H7 (cell line): ENCODE measurements at places on chromosomes 5 and 9.
A peak's percentile ranks its signal among the peaks of the same experiment; 100 is the strongest.

DNA sequence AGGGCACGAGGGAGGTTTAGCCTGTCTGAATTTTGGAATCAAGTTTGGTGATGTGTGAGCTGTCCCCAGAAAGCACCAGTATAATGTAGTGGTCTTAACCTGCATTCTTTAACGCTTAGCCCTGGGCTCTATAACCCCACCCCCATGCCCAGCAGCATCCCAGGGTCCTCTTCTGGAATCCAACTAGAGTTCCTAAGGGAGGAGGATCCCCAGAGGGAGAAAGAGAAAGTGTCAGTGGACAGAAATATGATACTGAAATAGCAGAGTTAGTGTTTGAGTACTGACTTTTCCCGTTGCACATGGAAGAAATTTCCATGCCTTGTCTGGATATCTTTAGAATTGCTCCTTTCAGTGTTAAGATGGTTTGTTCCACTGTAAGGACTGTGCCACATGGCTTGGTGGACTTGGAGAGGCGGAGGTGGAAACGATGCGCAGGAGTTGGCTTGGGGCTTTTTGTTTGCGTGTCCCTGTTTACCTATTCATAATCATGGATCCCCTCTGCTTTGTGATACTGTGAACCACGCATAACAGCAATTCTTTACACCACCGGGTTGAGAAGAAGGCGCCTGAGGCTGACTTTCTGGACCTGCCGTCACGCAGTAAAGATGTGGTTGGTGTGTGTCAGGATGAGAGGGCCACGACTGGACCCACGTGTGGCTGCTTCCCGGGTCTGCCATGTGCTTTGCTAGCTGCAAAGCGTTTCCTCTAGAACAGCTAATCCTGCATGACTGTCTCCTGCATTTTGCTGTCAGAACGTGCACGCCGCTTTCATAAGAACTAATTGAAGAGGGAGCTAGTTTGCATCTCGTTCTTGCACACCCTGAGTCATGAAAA lies 142.3 kb downstream of the SMARCA2 start:
- no peak for DNase-seq

- no peak for DNase-seq
Observed at GRCh38 chr9:124887832-124888231, 25.9 kb downstream of the ARPC5L start.

DNA sequence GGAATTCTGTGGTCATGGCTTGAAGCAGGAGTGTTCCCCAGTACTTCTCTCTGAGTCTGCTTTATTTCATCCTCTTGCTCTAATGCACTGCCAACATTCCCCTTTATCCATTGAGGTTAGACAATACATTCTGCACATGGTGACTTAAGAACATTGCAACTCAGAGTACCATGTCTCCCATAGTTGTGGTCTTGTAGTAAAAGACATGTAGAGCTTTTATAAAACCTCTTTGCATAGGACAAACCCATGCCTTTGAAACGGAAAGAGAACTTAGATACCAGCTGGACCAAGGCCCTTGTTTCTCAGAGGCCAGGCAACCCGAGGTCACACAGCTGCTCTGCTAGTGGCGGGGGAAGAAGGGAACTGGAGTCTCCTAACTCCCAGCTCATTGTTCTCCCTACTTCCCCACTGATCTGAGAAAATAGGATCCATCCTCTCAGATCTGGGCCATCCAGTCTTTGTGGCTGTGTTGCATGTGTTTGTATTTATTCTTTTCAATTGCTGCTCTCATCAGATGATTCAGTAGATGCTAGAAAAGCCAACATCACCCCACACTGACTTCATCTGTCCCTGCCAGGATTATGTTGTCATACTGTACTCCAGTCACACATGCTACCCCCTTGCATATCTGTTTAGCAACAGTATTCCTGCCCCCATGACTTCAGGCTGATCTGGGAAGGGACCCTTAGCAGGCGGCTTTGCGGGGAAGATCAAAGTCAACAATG lies 236.9 kb downstream of the SAXO1 start:
- DNase-seq: no peak

GRCh38 chr5:96288166-96288844 lies 144.7 kb downstream of the PCSK1 start:
- DNase-seq: no peak

- DNase-seq: peak; percentile 46
Observed at GRCh38 chr5:81506900-81507588, 113.1 kb upstream of the ACOT12 start.

GRCh38 chr5:133406208-133406976 lies 205.9 kb downstream of the FSTL4 start:
- no peak for DNase-seq

DNA sequence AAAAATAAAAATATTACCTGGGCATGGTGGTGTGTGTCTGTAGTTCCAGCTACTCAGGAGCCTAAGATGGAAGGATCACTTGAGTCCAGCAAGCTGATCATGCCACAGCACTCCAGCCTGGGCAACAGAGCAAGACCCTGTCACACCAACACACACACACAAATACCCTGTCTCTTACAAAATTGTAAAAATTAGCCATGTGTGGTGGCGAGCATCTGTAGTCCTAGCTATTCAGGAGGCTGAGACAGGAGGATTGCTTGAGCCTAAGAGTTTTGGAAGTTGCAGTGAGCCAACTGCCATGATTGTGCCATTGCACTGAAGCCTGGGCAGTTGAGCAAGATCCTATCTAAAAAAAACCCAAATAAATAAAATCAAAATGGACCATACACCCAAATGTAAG lies 32.1 kb upstream of the DENND4C start:
- no peak for DNase-seq

GRCh38 chr5:145473042-145473642 lies 362.0 kb downstream of the PRELID2 start:
- no peak for DNase-seq

DNA sequence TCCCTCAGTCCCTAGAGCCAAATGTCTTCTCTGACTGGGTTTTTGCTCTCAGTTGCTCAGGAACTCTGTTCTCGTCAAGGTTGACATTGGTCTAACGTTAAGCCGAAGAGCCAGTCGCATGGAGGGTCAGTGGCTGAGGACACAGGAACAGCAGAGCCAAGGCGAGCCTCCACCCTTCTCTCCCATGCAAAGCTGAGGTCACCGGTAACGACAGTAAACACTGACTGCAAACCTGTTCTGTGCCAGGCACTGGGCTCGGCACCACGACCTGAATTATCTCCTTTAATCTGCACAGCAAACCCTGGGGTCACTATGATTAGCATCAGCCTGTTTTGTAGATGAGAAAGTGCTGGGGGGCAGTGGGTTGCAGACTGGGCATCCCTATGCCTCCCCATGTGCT lies 171.0 kb downstream of the COL23A1 start:
- DNase-seq: peak; percentile 32

GRCh38 chr5:62649476-62650113 lies 71.0 kb downstream of the LRRC70 start:
- no peak for DNase-seq

DNA sequence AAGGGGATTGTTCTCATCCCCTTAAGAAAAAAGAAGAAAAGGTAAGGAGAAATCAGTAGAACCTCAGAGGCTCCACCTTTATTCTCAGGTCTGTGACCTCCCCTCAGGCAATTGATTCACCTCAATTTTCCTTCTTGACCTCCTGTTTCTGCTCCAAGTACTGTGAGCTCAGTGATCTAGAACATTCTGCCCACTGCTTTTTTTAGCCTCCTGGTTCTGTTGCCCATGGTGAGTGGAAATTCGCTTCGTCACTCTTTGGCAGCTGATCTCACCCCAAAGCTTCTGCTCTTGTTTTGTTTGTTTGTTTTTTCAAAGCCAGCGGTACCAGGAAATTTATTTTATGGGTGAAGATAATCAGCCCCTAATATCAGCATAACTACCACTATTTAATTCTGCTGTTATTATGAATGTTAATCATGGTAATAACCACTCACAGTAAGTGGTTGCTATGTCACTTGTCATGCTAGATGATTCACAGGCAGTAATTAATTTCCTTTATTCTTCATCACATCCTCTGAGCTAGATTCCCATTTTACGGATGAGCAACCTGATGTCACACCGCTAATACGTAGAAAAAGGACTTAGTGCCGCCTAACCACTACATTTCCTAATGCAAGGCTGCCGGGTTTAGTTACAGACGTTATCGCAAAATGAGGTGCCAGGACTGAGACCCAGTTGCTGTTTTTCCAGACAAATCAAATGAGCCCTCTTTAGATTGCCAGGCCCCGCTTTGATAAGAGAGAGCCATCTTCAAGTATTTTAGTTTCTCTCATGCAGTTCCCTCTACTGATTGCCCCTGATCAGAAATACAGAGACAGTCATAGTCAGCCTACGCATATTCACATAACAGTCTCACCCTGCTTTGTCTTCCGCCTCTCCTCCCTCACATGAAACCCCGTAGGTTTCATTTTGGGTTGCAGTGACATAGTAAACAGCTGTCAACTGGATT lies 78.2 kb downstream of the CYFIP2 start:
- DNase-seq: no peak

DNA sequence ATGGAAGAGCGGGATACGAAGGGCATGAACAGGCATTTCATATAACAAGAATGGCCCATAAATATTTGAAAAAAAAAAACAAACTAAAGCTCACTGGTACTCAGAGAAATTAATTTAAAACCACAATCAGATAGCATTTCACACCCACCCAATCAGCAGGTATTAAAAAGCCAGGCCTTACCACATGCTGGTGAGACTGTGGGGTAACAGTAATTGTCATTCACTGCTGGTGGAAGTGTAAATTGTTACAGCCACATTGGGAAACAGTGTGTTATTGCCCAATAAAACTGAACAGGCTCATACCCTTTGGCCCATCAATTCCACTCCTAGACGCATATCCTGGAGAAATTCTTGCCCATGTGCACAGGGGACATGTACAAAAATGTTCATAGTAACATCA lies 66.0 kb downstream of the PLAC8L1 start:
- no peak for DNase-seq

DNA sequence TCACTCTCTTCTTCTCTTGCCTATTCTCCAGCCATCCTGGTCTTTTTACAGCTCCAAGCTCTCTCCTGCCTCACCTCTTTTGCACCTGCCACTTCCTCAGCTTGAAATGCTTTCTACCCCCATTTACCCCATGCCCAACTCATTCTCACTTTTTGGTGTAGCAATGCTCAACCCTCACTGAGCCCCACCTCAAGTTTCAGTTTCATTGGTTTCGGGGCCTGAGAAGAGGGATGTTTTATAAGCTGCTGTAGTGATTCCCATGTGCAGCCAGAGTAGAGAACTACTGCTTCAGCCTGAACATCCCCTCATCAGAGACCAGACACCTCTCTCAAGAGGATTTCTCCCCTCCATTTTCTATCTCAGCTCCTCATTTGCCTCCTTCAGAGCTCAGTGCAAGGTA lies 45.2 kb upstream of the FYB1 start:
- no peak for DNase-seq

- no peak for DNase-seq
Observed at GRCh38 chr5:139368613-139369012, 14.5 kb downstream of the SLC23A1 start.

GRCh38 chr5:83496626-83497025 lies 25.1 kb downstream of the VCAN start:
- no peak for DNase-seq

- peak; percentile 76 for DNase-seq
Observed at GRCh38 chr5:134510970-134511795, 14.3 kb upstream of the JADE2 start.

DNA sequence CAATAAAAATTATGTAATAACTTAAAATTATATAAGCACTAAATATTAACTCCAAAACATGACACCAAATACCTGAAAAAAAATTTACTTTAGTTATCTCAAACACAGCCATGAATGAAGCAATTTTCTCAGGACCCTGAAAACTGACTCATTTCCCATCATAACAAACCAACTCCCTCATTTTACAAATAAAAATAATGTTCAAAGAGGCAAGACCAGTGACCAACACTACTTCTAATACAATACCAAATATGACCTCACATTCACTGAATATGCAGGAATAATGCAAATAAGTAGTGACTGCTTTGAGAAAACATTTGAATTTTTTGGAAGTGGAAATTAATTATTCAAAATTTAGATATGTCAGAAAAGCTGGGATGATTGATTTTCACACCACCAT lies 21.6 kb downstream of the FBLL1 start:
- no peak for DNase-seq

GRCh38 chr9:13567833-13568232 lies 288.3 kb upstream of the MPDZ start:
- DNase-seq: no peak

- no peak for DNase-seq
Observed at GRCh38 chr5:162514116-162514515, 446.5 kb downstream of the GABRG2 start.

GRCh38 chr5:1484730-1485578 lies 38.8 kb downstream of the LPCAT1 start:
- DNase-seq: no peak

- peak; percentile 77 for DNase-seq
Observed at GRCh38 chr9:35945341-35946018, 12.5 kb downstream of the OR2S2 start.

GRCh38 chr5:80926979-80927656 lies 33.0 kb upstream of the RASGRF2 start:
- DNase-seq: no peak

DNA sequence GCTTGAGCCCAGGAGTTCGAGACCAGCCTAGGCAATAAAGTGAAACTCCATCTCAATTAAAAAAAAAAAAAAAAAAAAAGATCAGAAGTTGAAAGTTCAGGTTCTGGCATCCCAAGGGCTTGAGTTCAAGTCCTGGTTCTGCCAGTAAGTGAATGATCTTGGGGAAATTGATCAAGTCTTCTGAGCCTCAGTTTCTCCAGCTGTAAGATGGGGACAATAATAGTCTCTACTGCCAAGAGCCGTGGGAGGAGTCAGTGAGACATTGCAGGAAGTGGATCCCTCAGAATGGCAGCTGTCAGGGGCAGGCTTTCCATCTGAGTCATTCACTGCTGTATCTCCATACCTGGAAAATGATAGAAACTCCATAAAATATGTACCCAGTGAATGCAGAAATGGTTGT lies 37.8 kb upstream of the FUBP3 start:
- DNase-seq: no peak

GRCh38 chr9:2704504-2704903 lies 12.8 kb upstream of the KCNV2 start:
- DNase-seq: no peak

- peak; percentile 89 for DNase-seq
Observed at GRCh38 chr9:136438548-136439480, 831 bp downstream of the INPP5E start.

DNA sequence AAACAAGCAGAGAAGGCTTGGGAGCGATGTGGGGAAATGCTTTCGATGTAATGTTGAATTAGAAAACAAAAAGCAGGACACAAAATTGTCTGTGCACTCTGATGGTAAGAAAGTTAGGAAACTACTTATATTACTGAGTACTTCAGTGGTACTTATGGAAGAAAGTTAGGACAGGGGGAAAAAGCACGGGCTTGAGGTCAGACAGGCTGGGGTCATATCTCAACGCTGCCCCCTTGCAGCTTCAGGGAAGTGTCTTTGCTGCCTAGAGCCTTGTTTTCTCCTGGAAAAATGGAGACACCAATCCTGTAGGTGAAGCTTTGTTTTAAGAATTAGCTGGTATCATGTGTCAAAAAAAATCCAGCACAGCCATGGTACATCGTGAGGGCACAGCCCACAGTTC lies 23.0 kb downstream of the NEURL1B start:
- peak; percentile 77 for DNase-seq

GRCh38 chr9:22156586-22156985 lies 147.5 kb upstream of the CDKN2B start:
- no peak for DNase-seq
